ENCODE measurements at places on chromosomes 1 and 21. TPM values are rescaled to one million over a fixed set of nuclear protein-coding genes. Genes with fewer than 3 reads are reported as not detected.

- DNase-seq: no peak
Measured at GRCh38 chr1:66623812-66624211, 89.9 kb downstream of the SGIP1 start.

- DNase-seq: peak; percentile 36
Measured at GRCh38 chr1:219174460-219175211, 958 bp downstream of the LYPLAL1 start.

Gene AK5
- 20.8 TPM for total RNA-seq

- DNase-seq: no peak
Measured at GRCh38 chr1:230016159-230016558, 50.9 kb upstream of the GALNT2 start.

GRCh38 chr1:209072481-209072880 lies 511.0 kb upstream of the CAMK1G start:
- DNase-seq: no peak

Gene MROH7
- 18.0 TPM for total RNA-seq

Gene ZSWIM5
- total RNA-seq: 18.6 TPM

- no peak for DNase-seq
Measured at GRCh38 chr1:182507685-182508084, 57.7 kb downstream of the RGSL1 start.

Gene KLHDC8A
- total RNA-seq: not detected

Gene NBPF4
- total RNA-seq: 1.8 TPM

DNA sequence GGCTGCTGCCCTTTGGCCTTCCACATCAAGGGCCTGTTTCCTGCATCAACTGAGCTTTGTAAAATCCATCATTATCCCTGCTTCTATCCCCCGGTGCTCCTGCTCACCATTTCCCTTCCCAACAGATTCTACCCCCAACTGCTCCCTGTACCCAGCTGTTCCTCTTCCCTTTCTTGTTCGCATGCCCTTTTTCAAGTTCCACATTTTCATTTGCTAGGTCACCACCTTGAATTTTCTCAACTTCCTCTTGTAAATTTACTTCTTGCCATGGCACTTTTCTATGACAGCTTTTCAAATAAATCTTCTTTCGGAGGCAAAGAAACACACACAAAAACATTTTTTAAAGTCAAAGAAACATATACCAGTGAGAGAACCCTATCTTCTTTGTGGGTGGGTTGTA lies 330.5 kb upstream of the ADGRL2 start:
- no peak for DNase-seq

Gene S100A13
- 53.3 TPM for total RNA-seq

GRCh38 chr1:6243993-6244392 lies at the start of gene HES3:
HES3 (plus strand) TSS chr1:6244179; CDS start chr1:6244366, 187 bp downstream.
- no peak for DNase-seq

DNA sequence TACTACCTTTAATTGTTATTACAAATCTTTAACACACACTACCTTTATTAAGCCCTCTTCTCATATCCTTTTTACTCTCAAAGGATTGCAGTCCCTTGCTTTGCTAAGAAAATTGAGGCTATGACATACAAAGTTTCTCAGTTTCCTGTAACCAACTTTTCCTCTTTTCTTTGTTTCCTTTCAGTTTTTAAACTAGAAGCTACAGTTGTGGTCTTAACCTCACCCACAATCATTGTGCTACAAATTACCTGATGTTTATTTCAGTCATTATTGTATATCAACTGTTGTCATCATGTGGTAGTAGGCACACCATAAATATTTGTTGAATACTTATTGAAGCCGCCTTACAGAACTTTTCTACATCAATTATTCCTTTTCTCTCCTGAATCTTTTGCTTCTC lies 51.8 kb downstream of the SLAMF6 start:
- DNase-seq: no peak

DNA sequence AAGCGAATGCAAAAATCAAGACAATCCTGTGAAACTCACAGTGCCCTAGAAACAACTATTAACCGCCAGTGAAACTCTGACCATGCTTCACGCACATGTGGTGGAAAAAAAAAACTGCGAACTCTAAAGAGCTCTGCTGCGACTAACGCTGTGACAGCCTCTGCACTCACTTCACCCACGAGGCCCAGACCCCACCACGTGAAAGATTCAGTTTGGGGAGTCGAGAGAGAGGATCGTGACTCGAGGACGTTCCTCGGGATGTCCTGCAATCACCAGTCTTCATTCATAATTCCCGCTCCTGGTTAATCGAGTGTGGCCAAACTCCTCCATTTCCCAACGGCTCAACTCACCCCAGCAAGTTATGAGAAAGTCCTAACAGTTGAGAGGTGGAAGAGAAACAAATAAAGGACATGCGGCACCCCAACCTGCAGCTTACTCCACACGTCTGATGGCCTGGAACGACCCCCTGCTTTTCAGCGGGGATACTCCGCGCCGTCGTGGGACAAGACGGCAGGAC lies 1.1 kb downstream of the SERBP1 start:
- peak; percentile 6 for DNase-seq

DNA sequence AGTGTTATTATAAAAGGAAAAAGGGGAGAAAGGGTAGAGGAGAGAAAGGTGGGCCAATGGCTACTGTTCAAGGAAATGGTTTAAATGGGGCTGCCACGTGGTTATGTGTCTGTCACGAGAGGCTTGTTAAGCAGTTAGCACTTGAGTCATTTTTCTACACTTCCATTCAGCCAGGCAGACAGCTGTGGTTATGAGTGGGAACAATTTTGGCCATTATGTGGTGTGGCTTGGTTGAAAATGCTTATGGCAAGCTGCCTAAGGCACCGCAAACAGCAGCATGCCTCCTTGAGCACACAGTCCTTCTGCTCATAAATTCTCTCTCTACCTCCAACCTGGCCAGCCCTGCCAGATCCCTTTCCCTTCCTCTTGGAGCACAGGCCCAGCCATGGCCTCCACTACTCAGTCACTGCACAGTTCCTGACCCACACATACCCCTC lies 3.2 kb upstream of the SRM start:
- no peak for DNase-seq

Gene SPRR2G
- not detected for total RNA-seq

- DNase-seq: peak; percentile 51
Measured at GRCh38 chr1:67705735-67706453, 20.9 kb downstream of the GADD45A start.

- no peak for DNase-seq
Measured at GRCh38 chr21:25457411-25457810, 149.9 kb downstream of the MRPL39 start.

GRCh38 chr1:198701766-198702539 lies 63.1 kb downstream of the PTPRC start:
- no peak for DNase-seq

- DNase-seq: no peak
Measured at GRCh38 chr1:2472561-2473177, 3.4 kb upstream of the PLCH2 start.

Gene RNF186
- not detected for total RNA-seq

DNA sequence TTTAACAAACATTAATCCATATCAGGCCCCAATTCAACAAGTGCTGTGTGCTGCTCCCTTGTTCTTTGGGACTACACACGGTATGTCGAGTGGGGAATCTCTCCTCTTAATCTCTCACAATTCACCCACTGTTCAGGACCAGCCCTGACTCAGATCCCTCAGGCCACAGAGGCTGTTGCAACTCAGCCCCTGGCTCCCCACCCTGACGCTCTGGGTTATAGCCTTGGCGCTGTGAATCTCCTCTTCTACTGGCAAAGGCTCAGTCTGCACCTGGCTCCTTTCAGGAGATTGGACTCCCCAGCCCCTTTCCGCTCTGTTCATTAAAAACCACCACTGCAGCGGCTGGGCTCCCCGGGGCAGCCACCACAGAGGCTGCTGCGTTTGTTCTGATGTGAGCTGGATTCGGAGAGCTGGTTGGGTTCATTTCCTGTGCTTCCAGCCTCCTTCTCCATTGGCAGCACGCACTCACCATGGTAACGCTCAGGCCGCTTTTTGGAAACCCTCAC lies 13.0 kb downstream of the CAPN8 start:
- DNase-seq: no peak

- no peak for DNase-seq
Measured at GRCh38 chr1:50615036-50615750, 191.9 kb upstream of the DMRTA2 start.

- DNase-seq: no peak
Measured at GRCh38 chr1:41305576-41306363, 55.5 kb upstream of the FOXO6 start.

DNA sequence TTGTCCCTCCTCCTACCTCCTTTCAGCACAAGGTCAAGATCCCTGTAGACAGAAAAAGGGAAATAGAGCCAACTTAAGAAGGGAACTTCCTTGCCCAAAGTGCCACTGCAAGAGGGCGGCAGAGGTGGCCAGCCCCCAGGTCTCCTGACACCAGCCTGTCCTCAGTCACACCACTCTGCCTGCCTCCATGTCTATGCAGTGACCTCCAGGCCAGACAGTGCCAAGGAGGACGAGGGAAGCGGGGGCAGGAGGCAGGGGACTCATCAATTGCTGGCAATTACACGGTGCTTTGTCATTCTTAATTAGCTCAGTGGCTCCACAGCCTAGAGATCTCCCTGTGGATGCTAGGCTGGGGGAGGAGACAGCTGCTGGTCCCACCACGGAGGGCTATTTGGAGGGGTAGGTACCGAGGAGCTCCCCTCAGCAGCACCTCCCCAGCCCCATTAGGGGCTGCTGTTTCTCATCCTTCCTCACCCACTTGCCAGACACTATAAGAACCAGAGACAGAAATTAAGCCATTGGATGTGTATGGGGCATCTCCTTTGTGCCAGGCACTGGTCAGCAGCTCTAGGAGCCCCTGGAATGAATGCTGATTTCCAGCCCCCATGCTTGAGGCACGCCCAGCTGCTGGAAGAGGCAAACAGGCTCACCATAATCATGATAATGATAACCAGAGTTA lies 6.1 kb upstream of the LDLRAP1 start:
- DNase-seq: no peak

- DNase-seq: no peak
Measured at GRCh38 chr1:235027862-235028250, 100.8 kb downstream of the TOMM20 start.

DNA sequence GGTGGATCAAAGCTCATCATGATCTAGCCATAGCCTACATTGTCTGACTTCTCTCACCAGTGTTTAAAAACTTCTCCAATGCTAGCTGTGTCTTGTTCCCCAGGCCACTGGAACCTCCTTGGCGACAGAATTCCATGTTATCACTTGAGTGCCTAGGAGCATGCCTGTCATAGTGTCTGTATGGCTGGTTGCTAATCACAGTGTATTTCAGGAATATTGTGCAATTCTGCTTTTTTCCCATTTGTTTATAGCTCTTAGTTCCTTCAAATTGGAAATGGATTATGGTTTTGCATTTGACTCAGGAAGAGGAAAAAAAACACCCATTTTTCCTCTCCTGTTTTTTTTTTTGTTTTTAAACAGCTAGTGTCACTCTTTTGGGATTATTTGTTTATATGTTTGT lies 25.5 kb downstream of the ROR1 start:
- DNase-seq: no peak

- no peak for DNase-seq
Measured at GRCh38 chr1:67041841-67042503, 12.0 kb downstream of the SLC35D1 start.

DNA sequence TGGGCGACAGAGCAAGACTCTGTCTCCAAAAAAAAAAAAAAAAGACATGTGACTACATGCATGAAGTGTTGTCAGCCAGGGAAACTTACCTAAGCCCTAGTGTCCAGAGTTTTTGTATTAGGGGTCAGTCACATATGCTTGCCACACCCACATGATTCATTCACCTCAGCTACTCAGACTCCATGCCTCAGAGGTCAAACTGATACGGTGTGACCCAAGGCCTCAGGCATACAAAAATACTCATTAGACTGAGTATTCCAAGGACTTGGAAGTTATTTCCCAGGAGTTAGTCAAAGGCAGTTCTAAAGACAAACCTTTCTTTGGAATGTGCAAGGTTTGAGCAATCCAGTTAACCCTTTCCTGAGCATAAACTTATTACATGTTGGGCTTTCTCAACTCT lies 6.3 kb upstream of the TRIM33 start:
- no peak for DNase-seq

Gene UTS2
- total RNA-seq: not detected

DNA sequence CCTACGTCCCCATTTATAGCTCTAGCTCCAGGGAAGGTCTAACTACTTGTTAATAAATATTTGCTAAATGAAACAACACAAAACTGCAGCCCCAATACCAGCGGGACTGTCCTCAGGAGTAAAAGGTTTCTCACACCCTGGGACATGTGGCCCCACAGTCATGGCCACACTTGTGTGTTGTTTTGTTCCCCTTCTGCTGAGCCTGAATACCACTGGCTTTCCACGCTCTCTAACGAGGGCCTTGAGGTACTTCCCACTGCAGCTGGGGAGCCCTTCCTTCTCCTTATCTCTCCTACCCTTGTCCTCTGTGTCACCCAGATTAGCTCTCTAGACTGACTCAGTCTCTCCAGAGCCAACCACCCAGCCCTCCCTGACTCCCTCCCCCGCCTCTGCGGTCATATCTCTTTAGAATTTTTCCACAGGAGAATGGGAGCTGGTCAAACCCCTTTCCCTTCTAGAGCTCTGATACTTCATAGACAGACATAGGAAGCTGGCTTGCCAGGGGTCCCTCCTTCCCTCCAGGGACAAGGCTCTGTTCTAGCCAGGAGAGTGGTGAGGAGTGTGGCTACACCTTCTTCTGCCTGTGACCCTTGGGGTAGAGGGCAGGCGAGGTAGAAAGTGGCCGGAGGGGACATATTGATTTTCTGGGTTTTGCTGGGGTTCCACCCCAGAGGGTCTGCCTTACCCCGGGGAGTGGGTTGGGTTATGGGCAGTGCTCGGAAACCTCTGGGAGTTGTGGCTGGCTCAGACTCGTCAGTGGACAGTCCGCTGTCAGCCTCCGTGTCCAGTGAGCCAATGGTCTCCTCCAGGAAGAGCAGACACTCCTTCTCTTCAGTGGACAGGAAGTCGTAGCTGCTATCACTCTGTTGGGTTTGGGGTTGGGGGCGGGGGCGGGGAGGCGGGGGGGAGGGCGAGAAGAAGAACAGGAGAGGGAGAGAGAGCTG lies 8.1 kb downstream of the C1orf116 start:
- DNase-seq: no peak

Gene PTBP2
- 22.0 TPM for total RNA-seq

DNA sequence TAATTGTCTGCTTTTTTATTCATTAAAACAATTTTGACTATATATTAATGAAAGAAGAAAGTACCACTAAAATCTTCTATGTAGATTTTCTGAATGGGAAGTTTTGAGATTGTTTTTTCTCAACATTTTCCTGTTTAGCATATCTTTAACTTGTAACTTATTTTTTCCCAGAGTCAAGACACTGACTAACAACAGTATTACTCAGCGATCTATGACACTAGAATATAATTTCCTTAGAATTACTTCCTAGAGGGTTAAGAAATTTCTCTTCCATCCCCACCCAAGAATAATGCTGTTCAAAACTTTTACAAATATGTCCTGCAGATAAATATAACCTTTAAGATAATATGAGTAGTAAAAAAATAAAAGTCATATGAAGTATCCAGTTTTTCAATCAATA lies 218.2 kb upstream of the NR5A2 start:
- DNase-seq: no peak

GRCh38 chr1:82598337-82598736 lies 797.6 kb downstream of the ADGRL2 start:
- DNase-seq: no peak

GRCh38 chr1:224959115-224959514 lies 29.6 kb downstream of the DNAH14 start:
- no peak for DNase-seq

Gene CD5L
- not detected for total RNA-seq

Gene KTI12
- 9.2 TPM for total RNA-seq

GRCh38 chr1:11558871-11559590 lies 80.1 kb downstream of the DISP3 start:
- DNase-seq: no peak

Gene ETV3
- total RNA-seq: 33.3 TPM
